ENCODE measurements at places on chromosomes 7 and 10.

- no peak for DNase-seq
Observed at GRCh38 chr10:89093728-89094127, 103.1 kb downstream of the FAS start.

- no peak for DNase-seq
Observed at GRCh38 chr7:50246551-50246950, 58.0 kb upstream of the IKZF1 start.

- no peak for DNase-seq
Observed at GRCh38 chr10:75294031-75294437, 58.3 kb upstream of the COMTD1 start.

DNA sequence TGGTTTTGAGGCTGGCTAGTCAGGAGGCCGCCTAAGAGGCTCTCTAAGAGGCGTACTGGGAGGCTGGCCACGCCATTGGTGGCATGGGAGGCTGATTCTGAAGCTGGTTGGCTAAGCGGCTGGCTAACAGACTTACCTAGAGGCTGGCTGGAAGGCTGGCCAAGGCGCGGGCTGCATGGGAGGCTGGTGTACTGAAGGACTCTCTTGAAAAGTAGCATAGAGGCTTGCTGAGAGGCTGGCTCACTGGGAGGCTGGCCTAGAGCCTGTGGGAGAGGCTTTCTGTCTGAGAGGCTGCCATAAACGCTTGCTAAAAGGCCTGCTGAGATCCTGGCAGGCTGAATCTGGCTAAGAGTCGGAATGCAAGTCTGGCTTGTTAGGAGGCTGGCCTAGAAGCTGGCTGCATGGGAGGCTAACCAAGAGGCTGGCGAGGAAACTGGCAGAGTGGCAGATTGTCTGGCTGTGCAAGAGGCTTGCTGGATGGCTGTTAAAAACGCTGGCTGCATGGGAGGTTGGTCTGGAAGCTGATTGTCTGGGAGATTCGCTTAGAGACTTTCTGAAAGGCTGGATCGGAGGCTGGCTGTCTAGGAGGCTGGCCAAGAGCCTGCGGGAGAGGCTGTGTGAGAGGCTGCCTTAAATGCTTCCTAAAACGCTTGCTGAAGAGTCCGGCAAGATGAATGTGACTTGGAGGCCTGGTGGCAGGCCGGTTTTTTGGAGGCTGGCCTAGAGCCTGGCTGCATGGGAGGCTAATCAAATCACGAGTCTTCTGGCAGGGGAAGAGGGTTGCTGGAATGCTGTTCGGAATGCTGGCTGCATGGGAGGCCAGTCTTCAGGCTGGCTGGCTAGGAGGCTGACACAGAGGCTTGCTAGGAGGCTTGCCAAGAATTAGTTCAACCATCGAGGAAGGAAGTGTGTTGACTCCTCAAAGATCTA, 134.2 kb downstream of the OR13A1 start:
- no peak for DNase-seq

DNA sequence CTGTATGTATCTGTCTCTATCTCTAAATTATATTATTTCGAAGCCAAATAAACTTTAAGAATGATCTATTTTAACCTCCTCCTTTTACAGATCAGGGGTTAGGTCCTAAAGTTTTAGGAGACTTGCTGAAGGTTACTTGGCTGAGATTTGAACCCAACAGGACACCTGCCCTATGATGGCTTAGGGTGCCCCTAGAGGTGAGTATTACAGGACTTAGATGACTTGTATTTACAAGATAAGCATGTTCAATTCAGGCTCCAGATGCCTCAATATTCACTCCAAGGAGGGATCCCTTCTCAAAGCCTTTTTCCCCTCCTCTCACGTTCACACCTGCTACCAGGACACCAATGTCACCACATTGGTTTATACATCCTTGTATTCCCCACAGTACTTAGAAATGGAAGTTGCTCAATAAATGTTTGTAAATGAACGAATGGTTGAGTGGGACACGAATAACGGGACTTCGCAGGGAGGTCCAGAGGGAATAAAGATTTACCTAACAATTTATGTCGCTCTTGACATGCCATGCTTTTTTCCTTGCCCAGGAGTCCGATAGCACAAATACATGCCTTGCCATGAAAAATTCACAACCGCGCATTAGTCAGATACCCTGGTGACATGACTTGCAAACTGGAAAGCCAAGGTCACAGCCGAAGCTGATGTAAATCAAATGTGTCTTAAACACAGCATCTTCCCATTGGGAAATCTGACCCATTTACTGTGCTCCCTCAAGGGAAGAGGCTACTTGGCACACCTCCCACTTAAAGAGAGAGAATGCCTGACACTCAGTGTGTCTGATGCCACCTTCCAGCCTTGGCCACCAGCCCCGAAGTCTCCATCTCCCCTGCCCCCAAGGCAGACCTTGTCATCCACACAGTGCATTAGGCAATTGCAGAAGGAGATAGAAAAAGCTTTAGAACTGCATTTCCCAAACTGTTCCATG, 872.2 kb upstream of the AUTS2 start:
- DNase-seq, result no peak

GRCh38 chr7:77959080-77959479, 160.5 kb downstream of the PHTF2 start:
- DNase-seq, result no peak

DNA sequence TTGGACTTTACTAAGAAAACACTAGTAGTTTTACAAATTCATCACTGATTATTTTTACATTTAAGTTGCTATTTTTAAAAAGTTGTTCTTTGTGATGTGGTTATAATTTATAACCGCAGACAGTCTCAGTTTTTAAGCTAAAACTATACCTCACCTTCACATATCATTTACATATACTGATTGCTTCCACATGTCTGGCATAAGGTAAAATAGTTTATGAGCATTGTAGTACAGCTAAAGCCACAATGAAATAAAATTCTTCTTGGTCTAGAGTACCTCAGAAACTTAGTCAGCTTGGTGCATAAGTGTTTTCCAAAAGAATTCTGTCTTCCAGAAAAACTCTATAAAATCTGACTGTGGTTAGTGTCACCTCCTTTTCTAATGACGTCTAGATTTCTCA, 13.0 kb downstream of the SEMA3A start:
- no peak for DNase-seq

GRCh38 chr10:3867454-3868270, 82.7 kb upstream of the KLF6 start:
- DNase-seq, result no peak

DNA sequence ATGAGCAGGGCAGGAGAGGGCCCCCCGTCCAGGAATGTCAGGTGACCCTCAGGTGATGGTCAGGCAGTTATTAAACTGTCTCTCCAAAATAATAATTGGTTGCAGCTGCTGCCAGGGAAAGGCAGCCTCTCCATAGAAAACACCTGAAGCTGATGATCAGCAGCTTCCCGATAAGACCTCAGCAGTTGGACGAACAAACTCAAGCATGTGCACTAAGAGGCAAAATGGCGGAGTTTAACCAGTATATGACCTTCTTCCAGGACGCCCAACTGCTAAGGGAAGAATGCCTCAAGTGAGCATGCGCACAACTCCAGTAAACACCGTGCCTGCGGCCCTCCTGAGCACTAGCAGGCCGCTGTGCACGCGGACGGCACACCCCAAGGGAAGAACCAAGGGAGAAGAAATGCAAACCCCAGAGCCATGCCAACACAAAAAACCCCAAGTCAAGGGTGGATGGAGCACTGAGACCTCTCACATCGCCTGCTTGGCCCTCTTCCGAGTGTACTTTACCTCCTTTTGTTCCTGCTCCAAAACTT, 38.9 kb upstream of the ADARB2 start:
- no peak for DNase-seq

DNA sequence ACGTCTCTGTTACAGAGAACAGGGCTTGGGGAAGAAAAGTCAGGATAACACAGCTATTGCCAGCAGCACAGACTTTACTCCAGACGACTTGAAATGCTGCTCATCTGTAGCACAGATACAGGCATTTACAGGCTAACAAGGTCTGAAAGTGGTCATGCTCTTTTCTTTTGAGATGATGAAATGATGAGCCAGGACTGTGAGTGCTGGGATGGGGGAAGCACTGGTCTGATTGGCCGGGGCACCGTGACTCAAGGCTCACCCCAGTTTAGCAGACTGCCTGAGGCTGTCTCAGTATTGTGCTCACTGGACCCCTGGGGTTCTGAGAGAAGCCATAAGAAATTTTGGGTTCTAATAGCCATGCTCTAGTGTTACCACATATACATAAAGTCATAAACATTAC, 12.4 kb downstream of the SMKR1 start:
- DNase-seq, result no peak

DNA sequence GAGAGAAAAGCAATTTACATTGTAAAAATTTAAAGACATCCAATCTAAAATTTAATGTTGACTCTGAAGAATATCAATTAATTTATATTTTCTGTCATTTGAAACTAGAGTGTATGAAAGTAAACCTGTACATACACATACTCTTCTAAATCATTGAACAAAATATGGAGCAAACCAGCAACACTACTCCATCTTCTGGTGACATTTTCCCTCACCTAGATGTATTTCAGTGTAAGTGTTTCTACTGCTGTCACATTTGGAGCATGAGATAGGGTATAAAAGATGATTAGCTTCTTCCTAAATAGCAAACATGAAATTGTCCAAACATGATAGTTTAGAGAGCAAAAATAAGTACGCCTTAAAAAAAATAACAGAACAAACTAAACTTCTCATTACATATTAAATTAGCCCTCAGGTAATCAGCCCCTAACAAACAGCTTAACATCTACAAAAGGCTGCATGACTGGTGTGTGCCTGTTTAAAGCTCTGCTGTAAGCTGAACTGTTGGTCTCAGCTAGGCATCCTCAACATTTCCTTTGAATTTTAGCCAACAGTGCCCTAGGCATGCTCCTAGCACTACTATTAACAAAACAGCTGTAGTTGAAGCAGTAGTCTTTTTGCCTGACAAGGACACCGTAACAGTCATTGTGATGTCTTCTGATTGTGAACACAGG, 189.8 kb downstream of the CTNNA3 start:
- DNase-seq, result no peak

DNA sequence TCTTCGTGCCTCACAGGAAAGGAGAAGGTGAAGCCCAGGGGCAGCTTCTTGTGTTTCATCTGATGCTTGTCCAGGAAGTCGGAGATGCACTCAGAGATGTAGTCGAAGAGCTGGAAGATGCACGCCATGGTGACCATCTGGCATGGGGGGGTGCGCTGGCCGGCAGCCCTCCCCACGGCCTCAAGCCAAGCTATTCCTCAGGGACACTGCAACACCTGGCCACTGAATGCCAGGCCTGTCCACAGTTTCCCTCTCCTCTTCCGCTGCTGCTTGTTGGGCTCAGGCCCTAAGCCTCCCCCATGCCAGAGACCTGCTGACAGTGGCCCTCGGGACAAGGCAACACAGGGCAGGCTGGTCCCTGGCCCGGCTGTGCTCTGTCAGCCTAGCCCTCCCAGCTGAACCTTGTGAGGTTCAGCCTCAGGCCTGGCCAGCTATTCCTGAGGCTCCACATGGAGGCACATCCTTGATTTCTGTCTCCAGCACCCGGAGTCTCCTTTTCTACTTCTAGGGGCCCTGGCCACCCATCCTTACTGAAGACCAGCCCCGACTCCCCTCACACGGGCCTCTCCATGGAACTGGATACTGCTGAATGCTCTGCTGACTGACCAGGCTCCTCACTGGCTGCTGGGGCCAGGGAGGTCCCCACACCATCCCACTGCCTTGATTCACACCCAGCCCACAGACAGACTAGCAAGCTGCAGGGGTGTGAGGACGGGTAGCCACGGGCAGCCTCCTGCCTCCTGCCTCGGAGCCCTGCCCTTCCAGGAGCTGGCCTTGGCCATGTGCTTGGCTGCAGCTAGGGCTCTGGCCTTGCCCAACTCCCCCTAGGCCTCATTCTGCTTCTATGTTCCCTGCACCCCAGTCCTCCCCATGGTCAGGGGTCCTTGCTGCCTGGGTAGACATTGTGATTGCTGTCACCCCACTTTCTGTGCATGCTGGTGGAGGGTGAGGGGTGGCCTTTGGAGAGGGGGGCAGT, 10.1 kb upstream of the MYL7 start:
- DNase-seq, result no peak

Data from activated CD8-positive, alpha-beta memory T cell treated with anti-CD3 and anti-CD28 coated beads for 1 hour (primary cell).